ENCODE measurements at places on chromosomes 6 and 20.

DNA sequence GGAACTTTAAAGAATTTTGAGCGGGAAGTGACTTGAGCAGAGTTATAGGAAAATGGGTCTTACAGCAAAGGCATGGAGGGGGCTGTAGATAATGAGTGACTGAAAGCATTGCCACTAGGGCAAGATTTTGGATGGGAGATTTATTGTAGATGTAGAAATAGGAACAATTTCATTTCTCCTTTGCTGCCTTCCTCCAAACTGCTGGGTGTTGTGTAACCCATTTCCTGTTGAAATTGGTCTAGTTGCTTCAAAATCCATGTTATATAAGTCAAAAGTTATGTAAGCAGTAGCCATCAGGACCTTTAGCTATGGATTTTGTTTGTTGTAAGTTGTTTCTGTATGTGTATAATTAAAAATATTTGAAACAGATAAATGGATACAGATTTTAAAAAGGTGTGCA, 11.1 kb downstream of the YWHAB start:
- peak; percentile 15 for DNase-seq

- no peak for DNase-seq
Measured at GRCh38 chr6:169803816-169804340, 52.5 kb downstream of the ERMARD start.

- DNase-seq = no peak
Measured at GRCh38 chr20:10641893-10642292, 31.9 kb downstream of the JAG1 start.

DNA sequence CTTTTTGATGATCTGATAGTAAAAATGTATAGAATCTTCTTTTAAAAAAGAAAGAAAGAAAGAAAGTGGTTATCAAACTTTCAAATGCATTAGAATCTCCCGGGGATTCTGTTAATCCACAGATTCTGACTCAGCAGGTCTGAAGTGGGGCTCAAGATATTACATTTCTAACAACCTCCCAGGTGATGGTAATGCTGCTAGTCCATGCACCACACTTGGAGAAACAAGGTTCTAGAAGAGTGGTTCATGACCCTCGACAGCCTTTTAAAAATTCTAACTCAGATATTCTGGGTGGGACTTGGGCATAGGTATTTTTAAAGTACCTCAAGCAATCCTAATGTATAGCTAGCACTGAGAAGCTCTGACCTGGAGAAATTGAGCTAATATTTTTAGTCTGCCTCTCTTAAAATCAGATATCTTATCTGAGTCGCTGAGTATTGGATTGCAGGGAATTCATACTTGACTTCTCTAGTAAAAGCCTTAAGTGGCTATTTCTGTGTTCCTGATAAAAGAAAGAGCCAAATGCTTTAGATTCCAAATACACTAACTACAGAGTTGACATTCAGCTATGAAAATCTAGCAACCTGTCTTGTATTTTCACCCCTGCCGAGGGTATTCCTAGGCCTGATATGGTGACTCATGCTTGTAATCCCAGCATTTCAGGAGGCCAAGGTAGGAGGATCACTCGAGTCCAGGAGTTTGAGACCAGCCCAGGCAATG, 252.4 kb downstream of the PHACTR1 start:
- no peak for DNase-seq

DNA sequence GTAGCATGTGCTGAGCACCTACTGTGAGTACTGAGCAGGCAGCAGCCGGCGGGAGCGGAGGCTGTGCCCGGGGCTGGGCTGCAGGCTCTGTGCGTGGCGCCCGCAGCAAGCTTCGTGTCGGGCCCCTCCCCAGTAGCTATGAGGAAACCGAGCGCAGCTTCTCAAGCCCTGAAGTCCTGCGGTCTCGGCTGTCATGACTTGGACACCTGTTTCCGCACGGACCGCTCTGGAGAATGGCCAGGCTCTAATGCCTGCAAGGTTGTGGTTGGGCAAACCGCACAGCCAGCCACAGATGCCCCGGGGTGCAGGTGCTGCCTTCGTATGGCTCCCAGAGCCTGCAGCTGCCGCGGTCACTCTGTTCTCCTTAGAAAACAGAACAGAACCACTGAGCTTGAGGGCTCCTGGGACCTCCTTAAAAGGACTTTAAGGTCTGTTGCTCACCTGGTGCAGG, 33.7 kb downstream of the PYGB start:
- no peak for DNase-seq

DNA sequence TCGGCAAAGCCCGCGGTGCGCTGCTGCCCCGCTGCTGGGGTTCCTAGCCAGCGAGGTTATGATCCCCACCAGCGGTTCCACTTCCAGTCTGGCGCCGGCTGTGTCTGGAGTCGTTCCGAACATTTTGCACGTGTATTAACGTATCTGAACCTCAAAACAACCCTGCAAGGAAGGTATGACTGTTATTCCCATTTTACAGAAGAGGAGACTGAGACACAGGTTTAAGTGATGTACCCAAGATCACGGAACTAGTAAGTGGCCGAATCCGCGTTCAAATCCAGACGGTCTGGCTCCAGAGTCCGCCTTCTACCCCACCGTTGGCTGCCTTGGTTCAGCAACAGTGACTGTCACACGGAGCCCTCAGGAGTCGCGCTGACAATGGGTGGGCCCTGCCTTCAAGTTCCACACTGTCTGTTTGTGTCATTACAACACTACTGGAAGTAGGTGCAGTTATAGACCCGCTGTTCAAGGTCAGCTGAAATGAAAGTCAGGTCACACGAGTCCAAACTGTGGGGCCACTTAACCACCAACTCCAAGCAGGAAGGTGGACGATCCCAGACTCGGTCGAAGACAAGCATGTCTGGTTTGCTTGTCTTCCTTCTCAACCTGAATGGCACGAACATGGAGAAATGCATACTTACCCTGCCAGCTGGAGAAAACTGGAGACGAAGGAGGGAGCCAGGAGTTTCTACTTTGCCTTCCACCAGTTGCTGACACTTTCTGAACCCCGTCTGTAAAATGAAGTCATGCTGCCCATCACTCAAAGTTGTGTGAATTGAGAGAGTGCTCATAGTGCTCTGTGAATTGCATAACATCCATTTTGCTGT, 803 bp upstream of the SRXN1 start:
- no peak for DNase-seq

- peak; percentile 20 for DNase-seq
Measured at GRCh38 chr20:41004531-41005360, 23.9 kb upstream of the TOP1 start.

GRCh38 chr6:74259981-74260380, 564.0 kb downstream of the CD109 start:
- DNase-seq = no peak

DNA sequence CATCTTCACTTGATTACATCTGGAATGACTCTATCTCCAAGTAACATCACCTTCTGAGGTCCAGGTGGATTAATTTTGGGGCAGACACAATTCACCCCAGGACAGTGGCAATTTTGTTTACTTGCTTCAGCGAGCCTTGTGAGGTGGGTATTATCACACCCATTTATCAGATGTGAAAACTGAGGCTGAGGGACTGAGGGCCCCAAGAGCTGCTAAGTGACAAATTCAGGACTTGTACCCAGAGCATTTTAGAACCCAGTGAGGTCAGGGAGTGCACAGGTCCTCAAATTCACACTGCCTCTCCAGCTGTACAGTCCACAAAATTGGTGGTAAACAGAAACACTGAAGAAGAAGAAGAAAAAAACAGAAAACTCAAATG, 125.2 kb upstream of the PMEPA1 start:
- no peak for DNase-seq

- no peak for DNase-seq
Measured at GRCh38 chr20:1856424-1856823, 38.8 kb upstream of the SIRPA start.

GRCh38 chr6:101114703-101115102, 233.6 kb upstream of the ASCC3 start:
- peak; percentile 46 for DNase-seq

DNA sequence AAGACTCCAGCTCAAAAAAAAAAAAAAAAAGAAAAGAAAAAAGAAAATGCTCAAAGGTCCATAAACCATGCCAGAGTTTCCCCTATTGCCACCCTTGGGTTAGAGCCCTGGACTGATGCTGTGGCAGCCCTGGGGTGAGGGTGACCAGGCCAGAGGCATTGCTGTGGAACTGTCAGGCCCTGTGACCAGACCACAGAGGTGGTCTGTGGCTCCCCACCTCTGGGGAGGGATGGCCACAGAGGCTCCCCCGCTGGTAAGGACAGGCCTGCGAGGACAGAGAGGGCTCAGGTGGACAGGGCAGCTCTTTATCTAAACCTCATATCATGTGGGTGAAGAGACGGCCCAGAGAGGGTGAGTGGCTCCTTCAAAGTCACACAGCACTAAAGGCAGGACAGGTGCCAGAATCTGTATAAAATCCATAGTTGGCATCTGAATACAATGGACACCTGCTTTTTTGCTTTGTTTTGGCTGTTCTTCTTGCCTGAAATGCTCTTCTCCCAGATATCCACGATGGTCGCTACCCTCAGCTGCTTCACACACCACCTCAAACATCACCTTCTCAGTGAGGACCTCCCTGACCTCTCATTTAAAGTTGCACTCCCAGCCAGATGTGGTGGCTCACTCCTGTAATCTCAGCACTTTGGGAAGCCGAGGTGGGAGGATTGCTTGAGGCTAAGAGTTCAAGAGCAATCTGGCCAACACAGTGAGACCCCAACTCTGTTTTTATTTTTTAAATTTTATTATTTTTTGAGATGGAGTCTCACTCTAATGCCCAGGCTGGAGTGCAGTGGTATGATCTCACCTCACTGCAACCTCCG, 22.5 kb upstream of the SPDEF start:
- DNase-seq = no peak

- DNase-seq = no peak
Measured at GRCh38 chr20:2697768-2698167, 5.2 kb downstream of the EBF4 start.

DNA sequence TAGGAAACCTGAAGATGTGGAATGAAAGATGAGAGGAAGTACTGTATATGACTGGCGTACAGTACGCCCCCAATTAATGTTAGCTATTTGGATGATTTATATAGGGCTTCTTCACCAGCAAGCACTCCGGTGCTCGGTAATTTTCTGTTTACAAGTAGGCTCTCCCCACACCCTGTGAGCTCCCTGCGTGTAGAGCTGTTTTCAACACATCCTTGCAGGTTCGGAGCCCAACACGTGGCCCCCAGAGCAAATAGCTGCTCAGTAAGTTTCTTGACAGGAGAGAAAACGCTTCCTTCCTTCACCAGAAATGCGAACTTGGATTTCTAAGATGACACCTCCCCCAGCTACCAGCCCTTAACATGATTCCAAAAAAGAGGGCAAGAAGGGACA, 1.2 kb upstream of the RAB22A start:
- no peak for DNase-seq

DNA sequence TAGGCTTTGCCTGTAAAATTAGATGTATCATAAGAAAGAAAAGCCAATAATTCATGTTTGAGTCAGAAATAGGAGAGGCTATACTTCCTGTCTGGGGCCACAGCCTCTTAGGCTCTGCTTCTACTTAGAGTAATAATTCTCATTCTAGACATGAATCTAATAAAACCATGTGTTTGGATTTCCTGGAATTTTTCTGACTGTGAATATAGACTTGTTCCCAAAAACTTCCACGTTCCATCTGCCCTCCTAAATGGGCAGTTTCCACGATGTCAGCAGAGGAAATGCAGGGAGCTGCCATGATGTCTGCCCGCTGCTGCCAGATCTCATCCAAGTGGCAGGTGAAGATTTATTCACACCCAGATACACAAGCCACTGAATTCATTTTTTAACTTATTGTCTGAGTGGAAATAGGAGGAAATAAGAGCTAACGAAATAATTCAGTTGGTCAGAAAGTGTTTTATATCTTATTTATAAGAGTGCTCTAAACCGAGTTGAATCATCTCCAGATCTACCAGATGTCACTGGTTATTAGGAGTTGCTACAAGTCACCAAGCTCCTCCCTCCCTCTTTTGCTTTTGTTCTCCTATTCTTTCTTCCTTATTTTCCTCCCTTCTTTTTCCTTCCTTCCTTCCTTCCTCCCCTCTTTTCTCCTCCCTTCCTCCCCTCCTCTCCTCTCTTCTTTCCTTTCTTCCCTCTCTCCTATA, 69.3 kb downstream of the ALDH8A1 start:
- peak; percentile 24 for DNase-seq

DNA sequence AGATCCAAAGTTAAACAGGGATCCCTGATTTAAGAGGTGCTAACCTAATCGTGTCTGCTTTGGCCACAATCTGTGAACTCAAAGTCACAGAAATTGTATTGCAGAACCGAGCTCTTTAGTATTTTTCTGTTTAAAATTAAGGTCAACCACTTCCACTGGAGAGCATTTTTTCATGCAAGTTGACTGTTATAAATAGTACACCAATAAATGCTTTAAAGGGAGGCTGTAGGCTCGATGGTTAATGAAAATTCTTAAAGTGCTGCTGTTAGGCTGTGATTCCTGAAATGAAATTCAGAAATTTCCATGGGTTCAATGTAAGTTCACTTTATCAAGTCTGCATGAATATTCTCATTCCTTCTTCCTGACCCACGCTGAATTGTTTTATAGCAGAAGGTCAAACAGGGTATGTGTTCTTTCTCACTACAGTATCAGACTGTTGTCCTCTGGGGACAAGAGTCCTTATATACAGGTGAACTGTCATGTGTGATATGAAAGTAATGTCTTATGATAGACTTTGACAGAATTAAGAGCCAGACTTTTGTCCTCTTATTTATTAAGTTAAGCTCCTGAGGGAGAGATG, 92.5 kb upstream of the HDGFL1 start:
- DNase-seq = no peak

- no peak for DNase-seq
Measured at GRCh38 chr20:59333951-59334350, 33.5 kb downstream of the EDN3 start.

DNA sequence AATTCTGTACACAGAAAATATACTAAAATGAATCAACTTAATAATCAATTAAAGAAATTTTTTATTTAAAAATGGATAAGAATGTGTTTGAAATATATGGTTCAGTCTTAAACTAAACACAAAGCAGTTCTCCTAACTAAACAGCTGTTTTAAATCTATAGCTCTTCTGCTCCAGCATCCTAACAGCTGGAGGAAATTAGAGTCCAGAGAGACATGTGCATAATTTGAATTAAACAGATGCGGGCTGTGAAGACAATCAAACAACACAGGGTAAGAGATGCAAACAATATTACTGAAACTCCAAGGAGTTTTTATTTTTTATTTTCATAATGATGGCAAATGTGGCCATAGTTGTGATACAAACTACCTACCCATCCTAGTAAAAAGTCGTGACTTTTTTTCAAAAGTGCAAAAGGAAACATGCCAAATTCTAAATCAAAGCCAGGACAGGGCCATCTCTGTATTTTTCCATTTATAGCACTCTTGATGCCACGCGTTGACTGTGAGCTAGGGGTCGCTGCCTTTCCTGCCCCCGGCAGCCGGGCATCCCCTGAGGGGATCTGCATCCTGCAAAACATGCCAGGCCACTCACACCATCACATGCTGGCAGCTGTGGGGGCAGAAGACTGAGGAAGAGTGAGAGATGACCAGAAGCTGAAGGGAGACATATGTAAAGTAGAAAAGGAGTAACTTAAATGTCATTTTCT, 310.6 kb downstream of the PRKN start:
- no peak for DNase-seq

GRCh38 chr6:84776392-84776791, 12.0 kb upstream of the TBX18 start:
- no peak for DNase-seq
